ENCODE measurements at places on chromosomes 11 and 22.

GRCh38 chr11:117827521-117828511, 3.3 kb upstream of the FXYD2 start:
- DNase-seq: no peak

DNA sequence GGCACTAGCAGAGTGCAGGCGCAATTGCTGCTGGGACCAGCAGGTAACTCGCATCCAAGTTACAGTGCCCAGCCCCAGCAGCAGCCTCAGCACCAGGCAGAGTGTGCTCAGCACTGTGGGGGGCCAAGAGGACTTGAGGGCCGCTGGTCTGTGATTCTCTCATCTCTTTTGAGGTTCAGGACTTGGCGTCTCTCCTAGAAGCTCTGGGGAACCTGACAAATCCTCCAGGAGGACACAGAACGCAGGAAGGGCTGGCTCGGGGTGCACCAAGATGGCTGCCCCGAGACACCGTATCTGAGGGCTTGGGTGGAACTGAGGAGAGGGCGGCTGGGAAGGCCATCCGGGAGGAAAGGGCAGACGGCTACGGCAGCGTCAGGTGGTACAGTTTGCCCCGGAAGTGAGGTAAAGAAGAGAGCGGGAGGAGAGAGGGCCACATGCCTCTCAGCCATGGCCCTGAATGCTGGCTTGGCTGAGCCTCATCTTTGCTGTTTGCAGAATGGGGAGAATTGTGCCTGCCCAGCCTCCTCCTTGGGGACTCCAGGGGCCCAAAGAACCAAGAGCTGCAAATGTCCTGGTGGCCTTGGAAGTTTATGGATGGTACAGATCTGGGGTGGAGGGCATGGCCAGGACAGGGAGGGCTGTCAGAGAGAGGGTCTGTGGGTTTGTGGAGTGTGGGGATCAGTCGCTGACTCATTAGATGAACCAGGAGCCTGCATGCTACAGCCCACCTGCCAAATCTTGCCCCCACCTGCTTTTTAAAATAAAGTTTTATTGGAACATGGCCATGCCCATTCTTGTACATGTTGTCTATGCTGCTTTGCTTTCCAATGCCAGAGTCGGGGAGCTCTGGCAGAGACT, 78.0 kb downstream of the MYEOV start:
- no peak for DNase-seq

DNA sequence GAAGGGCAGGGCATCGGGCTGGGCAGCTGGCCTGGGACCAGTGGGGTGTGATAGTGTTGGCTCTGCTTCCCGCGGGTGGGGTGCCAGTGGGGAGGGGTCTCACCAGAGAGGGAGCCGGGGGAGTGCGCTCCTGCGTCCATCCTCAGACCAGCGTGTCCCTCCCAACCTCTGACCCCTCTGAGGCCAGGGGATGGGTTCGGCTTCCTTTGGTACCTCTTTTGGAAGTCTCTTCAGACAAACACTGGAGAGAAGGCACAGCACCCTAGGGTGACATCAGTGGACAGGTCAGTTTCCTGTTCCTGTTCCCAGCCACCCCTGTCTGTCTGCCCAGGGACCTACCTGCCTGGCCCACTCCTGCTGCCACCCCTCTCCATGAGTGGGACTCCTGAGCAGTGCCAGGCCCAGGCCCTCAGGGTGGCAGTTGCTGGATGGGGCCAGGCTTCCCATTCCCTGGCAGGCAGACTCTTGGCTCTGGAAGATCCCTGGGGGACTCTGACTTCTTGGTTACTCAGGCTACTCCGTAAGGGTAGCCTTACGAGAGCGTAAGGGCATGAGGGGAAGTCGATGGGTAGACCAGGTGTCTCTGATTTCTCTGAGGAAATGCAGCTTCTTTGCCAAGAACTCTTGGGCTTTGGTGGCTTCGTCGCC, 2.6 kb downstream of the TAGLN start:
- DNase-seq: no peak

GRCh38 chr11:45765836-45766235, 39.1 kb upstream of the SLC35C1 start:
- DNase-seq: no peak

- DNase-seq: no peak
Observed at GRCh38 chr11:73652046-73652730, 5.8 kb downstream of the PLEKHB1 start.

DNA sequence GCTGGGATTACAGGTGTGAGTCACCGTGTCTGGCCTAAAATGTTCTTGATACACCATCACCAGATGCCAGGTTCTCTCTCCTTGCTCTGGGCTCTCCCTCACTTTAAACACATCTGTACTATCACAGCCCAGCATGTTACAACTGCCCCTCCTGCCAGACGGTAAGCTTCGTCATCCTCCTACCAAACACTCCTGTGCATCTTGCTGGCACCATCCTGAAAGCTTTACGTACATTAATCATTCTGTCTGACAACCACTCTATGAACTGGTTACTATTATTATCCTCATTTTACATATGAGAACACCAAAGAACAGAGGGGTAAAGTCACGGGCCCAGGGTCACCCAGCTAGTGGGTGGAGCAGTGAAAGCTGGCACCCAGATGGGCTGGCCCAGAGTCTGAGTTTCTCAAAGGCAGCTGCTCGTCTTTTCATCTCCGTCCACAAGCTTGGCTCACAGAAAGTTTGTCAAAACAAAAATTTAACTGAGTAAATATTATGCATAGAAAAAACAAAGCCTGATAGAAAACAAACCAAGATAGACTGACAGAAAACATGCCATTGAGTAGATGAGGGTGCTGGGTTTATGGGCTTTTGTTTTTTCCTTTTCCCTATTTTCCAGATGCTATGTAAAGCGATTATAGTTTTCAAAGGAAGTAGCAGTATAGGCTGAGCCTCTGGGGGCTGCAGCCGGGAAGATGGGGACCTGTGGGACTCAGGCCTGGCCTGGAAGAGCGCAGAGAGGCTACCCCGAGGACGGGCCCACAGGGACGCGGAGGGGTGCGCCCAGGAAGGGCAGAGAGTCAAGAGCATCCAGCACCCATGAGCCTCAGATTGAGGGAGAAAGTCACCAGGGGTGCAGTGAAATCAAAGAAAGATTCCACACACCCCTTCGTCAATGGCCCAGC, 9.5 kb downstream of the PLA2G6 start:
- DNase-seq: no peak

DNA sequence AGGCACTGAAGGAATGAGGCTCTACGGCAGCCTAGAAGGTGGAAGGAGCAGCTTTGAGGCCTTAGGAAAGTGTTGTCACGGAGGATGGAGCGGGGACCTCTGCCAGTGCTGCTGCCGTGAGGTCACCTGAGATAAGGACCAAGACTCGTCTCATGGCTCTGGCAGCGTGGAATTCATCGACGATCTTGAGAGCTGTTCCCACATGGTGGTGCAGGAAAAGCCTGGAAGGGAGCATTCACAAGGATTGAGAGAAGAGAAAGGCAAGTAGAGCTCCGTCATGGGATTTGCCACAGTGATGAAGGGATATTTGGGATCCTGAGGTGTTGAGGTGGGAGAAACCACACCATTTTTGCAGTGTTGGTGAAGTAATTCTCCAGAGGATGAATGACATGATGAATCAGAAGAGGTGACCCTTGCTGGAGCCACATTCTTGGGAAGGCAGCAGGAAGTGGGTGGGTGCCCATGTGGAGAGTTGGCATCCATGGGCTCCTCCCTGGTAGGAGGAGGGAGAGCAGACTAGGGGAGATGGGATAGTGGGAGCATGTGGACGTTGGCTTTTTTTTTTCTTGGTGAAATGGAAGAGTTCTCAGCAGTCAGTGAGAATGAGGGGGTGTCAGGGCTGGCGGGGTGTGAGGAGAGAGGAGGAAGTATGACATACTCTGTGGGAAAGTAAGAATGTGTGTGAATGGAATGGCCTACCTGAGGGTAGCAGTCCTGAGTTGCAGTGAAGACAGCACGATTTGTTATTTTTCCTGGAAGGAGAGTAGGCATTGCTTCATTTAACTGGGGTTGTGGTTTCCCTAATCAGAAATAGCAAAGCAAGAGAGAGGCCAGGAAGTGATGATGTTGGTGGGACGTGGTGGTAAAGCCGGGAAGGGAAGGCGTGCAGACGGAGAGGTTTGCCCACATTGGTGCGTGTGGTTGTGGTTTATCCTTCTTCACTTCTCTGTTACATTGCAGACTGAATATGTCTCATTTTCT, 11.1 kb downstream of the PPP6R3 start:
- DNase-seq: no peak

- peak; percentile 71 for DNase-seq
Observed at GRCh38 chr11:11798586-11799438, 43.0 kb upstream of the USP47 start.

GRCh38 chr22:33438273-33438672, 380.1 kb upstream of the SYN3 start:
- no peak for DNase-seq

DNA sequence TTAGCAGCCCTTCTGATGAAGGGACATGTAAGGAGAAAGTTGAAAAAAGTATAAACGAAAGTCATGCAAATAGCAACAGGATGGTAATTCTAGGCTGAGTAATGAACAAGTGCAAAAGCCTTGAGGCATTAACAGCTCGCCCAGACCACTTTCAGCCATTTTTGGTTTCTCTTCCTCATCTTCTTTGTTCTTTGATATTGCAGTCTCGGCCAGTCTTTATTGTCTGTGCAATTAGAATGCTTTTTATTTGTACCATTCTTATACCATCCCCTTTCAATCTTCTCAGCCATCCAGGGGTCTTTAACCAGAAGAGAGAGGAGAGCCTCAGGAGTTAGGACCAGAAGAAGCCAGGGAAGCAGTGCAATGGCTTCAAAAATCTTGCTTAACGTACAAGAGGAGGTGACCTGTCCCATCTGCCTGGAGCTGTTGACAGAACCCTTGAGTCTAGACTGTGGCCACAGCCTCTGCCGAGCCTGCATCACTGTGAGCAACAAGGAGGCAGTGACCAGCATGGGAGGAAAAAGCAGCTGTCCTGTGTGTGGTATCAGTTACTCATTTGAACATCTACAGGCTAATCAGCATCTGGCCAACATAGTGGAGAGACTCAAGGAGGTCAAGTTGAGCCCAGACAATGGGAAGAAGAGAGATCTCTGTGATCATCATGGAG, 7.3 kb downstream of the TRIM34 start:
- no peak for DNase-seq

- peak; percentile 75 for DNase-seq
Observed at GRCh38 chr22:37230673-37231405, 13.2 kb downstream of the RAC2 start.

GRCh38 chr11:83219095-83219494, 25.6 kb downstream of the ANKRD42 start:
- DNase-seq: no peak

All from stimulated activated CD4-positive, alpha-beta T cell treated with anti-CD3 and anti-CD28 coated beads, Interleukin-4, amount 100 ng/mL, for 1 hour (primary cell).